Activated CD8-positive, alpha-beta T cell treated with anti-CD3 and anti-CD28 coated beads for 36 hours (primary cell): ENCODE measurements at places on chromosomes 7 and 10. TPM values are rescaled to one million over a fixed set of nuclear protein-coding genes. Genes with fewer than 3 reads are reported as not detected.

The ZNF804B gene
- not detected for total RNA-seq

DNA sequence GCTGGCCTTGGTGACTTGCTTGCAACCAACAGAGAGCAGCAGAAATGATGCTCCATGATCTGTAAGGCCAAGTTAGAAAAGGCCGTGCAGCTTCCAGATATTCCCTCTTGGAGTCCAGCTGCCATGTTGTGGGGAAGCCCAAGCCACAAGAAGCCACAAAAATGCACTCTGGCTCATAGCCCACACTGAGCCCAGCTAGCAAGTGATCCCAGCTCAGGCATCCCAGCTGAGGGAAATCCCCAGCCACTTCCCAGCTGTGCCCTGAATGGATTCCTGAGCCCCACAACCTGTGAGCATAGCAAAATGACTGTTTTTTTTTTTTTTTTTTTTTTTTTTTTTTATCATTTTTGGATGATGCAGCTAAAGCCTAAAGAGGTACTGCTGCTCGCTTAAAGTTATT is 11.1 kb upstream of the SDK1 start:
- no peak for DNase-seq

DNA sequence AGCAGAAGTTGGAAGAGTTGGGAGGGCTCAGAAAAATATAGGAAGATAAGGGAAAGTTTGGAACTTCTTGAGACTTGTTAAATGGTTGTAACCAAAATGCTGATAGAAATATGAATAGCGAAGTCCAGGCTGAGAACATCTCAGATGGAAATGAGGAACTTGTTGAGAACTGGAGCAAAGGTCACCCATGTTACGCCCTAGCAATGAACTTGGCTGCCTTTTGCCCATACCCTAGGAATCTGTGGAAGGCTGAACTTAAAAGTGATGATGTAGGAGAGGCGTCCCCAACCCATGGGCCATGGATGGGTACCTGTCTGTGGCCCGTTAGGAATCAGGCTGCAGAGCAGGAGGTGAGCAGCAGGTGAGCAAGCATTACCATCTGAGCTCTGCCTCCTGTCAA is 347.8 kb downstream of the ARL4A start:
- DNase-seq: no peak

GRCh38 chr7:33886149-33886623 is 19.2 kb upstream of the BMPER start:
- DNase-seq: peak; percentile 12
